ENCODE measurements at places on chromosomes 12 and 14. TPM values are rescaled to one million over a fixed set of nuclear protein-coding genes. Genes with fewer than 3 reads are reported as not detected.

AHSA1 gene
- 200 TPM for total RNA-seq

MOK gene
- 4.4 TPM for total RNA-seq

LRTM2 gene
- not detected for total RNA-seq

ZNF664 gene
- total RNA-seq: 21.0 TPM

GRCh38 chr12:51404627-51405026, 13.4 kb upstream of the GALNT6 start:
- H3K36me3 ChIP-seq: no peaks in the 10 kb centered on the region
- no peak overlapping the region for H3K27ac ChIP-seq
- DNase-seq: no peak
- no peak overlapping the region for H3K4me3 ChIP-seq
- no peaks in the 10 kb centered on the region for H3K27me3 ChIP-seq
- no peaks in the 10 kb centered on the region for H3K4me1 ChIP-seq

DNA sequence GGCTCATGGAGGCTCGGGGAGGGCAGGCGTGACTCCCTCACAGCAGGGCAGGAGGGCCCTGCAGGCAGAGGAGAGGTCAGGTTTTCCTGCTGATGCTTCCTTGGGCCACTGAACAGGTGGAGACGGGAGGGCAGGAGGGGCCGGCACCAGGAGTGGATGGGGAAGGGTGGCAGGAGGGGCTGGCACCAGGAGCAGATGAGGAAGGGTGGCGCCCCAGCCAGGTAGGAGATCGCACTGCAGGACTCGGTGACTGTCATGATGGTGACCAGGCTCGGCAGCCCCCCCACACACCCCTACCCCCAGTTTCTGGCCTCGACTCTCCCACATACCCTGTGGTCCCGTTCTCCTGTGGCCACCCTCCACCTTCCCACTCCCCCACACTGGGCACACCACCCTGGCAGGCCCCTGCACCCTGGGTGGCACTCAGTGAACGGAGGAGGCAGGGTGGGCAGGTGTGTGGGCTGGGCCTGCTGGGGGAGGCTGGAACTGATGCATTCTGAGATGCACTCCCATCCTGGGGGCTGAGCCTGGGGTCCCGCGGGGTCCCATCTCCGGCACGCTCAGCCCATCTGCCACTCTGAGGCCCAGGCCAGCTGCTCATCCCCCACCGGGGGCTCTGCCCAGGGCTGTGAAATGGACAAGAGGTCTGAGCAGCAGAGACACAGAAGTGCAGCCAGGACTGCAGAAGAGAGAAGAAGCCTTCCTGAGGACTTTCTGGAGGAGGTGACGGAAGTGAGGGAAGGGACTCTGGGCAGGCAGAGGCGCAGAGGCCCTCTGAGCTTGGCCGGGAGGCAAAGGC, 2.8 kb downstream of the NUDT14 start:
- H3K4me3 ChIP-seq: no peak overlapping the region
- no peaks in the 10 kb centered on the region for H3K36me3 ChIP-seq
- DNase-seq: no peak
- H3K27ac ChIP-seq: no peak overlapping the region
- H3K4me1 ChIP-seq: peaks cover 10% of the 10 kb centered on the region

GRCh38 chr12:19972325-19973288, 395.7 kb upstream of the PDE3A start:
- no peak overlapping the region for H3K27ac ChIP-seq
- no peaks in the 10 kb centered on the region for H3K27me3 ChIP-seq
- DNase-seq: no peak
- no peak overlapping the region for H3K4me3 ChIP-seq

- H3K27ac ChIP-seq: no peak overlapping the region
- H3K4me1 ChIP-seq: peaks cover 27% of the 10 kb centered on the region
Observed at GRCh38 chr12:24738441-24738840, 210.5 kb downstream of the BCAT1 start.
